H1 (cell line): ENCODE measurements at places on chromosomes 3 and 15. TPM values are rescaled to one million over a fixed set of nuclear protein-coding genes. Genes with fewer than 3 reads are reported as not detected.
A peak's percentile ranks its signal among the peaks of the same experiment; 100 is the strongest.

- no peaks in the 10 kb centered on the region for H3K27me3 ChIP-seq
- no peak overlapping the region for H3K4me3 ChIP-seq
- peaks cover 18% of the 10 kb centered on the region for H3K4me1 ChIP-seq
- no peak for DNase-seq
- no peaks in the 10 kb centered on the region for H3K36me3 ChIP-seq
- no peak overlapping the region for H3K27ac ChIP-seq
These were observed 25.8 kb upstream of the PSMD6 start for GRCh38 chr3:64049136-64049535.

GRCh38 chr3:126442856-126443242 is 32.8 kb downstream of the ZXDC start:
- H3K4me1 ChIP-seq, result no peaks in the 10 kb centered on the region; the same call in none of the 2 replicates
- no peaks in the 10 kb centered on the region for H3K27me3 ChIP-seq
- no peak overlapping the region for H3K27ac ChIP-seq

GRCh38 chr15:89107984-89108383 is 19.7 kb downstream of the ABHD2 start:
- DNase-seq, result no peak
- no peaks in the 10 kb centered on the region for H3K27me3 ChIP-seq
- no peak overlapping the region for H3K4me3 ChIP-seq
- H3K27ac ChIP-seq, result no peak overlapping the region

DNA sequence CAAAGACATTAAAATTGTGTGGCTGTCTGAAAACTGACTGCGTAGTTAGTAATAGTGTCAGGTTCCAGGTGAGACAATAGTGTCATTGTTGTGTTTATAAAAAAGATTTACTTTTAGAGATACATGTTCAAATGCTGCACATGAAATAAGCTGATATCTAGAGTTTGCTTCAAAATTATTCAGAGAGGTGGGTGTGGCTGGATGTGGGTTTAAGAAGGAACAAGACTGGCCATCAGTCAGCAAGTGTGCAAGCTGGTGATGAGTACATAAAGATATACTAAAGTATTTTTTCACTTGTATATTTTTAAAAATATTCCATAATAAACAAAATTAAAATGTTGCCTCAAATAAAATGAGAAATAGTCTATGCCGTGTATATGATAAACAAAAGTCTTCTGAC is 190.6 kb downstream of the ARRDC4 start:
- no peaks in the 10 kb centered on the region for H3K36me3 ChIP-seq
- H3K27ac ChIP-seq, result no peak overlapping the region
- no peaks in the 10 kb centered on the region for H3K4me1 ChIP-seq
- no peaks in the 10 kb centered on the region for H3K27me3 ChIP-seq

DNA sequence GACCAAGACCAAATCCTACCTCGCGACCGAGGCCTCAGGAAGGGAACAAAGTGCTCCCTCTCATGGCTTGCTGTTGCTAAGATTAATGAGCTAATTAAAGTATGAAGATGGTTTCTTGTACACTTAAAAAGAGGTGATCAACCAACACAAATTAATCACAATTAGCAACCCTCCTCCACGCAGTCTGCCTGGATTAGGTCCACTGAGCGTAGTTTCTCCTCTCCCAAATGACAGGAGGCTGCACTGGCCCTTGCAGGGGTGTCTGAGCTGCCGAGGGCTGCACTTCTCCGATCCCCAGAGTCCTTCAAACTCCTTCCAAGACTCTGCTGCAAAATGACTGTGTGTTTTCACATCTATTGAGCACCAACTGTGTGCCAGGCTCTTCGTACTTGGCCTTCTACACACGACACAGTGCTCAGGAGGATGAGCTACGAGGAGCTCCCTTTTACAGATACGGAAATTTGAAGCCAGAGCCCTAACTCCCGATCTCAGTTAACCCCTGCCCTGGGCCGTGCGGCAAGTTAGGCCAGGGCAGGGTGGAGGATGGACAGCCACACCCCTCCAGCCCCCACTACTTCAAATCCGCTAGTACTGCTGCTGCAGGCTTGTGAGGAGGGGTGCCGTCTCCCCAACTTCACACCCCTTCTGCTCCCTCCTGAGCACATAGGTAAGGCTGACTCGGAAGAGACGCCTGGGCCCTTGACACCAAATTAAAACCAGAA is 101.0 kb upstream of the LINGO1 start:
- H3K4me3 ChIP-seq, result no peak overlapping the region
- no peaks in the 10 kb centered on the region for H3K36me3 ChIP-seq
- no peaks in the 10 kb centered on the region for H3K27me3 ChIP-seq
- no peak overlapping the region for H3K27ac ChIP-seq

Gene TM4SF4
- total RNA-seq, result not detected in 2 replicates

DNA sequence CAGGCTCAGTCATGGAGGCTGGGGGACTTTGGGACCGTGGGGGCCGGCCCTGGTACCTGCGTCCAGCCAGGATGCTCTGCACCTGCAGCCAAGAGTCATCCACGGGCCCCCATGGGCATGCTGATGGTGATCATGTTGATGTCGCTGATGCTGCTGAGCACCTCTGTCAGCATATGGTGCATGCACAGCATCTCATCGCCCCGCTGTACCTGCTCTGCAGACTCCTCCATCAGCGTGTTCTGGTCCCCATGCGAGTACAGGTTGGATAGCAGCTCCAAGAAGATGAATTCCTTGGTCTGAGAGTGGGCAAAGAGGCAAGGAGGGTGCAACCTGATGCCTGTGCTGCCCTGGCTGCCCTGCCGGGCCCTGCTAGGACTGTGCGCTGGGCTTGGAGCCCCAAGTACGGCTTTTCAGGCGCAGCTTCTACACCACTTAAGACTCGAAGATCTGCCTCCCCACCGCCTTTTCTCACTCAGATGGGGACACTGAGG is 7.2 kb downstream of the RPS17 start:
- no peak overlapping the region for H3K27ac ChIP-seq
- peaks cover 42% of the 10 kb centered on the region for H3K36me3 ChIP-seq

Gene BUB1B
- 144 and 153 TPM in 2 replicates for total RNA-seq

Gene KIF7
- total RNA-seq, result 14.0 TPM in 2 replicates

Gene MCTP2
- 3.2 and 3.4 TPM in 2 replicates for total RNA-seq

DNA sequence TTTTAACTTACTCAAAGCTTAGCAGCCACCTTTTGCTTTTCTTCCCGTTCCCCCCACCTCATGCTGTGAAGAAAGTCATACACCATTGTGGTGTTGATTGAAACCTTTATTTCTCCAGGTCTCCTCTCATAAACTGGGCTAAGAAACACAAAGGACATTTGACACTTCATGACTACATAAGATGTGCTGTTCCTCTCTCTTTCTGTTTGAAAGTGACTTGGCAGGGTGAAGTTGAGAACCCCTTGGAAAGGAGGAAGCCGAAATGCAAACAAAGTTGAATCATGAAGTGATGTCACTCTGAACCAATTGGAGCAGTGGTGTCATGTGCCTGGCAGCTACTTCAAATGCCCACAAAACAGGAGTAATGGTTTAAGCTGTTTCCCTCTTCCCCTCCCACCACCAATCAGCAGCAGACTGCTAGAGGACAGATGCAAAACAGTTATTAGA is 174.7 kb downstream of the IGF1R start:
- H3K4me1 ChIP-seq, result peaks cover 30% of the 10 kb centered on the region
- peak overlapping the region; percentile 80 for H3K27ac ChIP-seq
- H3K36me3 ChIP-seq, result no peaks in the 10 kb centered on the region

- no peak overlapping the region for H3K27ac ChIP-seq
- H3K36me3 ChIP-seq, result no peaks in the 10 kb centered on the region
- no peak for DNase-seq
- no peak overlapping the region for H3K4me3 ChIP-seq
- H3K27me3 ChIP-seq, result no peaks in the 10 kb centered on the region
These were observed 113.5 kb upstream of the ALCAM start for GRCh38 chr3:105253225-105253624.

- H3K36me3 ChIP-seq, result no peaks in the 10 kb centered on the region
- no peak overlapping the region for H3K4me3 ChIP-seq
- H3K27me3 ChIP-seq, result no peaks in the 10 kb centered on the region
- no peaks in the 10 kb centered on the region for H3K4me1 ChIP-seq
These were observed 137.9 kb downstream of the NEO1 start for GRCh38 chr15:73190189-73190601.

DNA sequence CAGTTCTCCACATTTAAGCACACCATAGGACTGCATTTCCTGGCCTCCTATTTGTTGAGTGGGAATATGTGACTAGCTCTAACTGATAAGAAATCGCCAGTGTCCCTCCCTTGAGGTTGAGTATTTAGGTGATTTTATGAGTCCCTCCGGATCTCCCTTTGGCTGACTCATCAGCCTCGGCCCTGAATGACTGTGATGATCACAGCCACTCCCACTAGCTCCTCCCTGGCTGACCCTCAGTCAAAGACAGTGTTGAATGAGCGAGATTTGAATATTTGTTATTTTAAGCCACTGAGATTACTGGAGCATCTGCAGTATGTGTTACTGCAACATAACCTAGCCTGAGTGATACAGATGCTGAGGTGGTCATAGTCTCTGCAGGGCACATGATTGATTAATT is 515.3 kb downstream of the EPHB1 start:
- H3K36me3 ChIP-seq, result no peaks in the 10 kb centered on the region
- H3K4me3 ChIP-seq, result no peak overlapping the region
- no peaks in the 10 kb centered on the region for H3K27me3 ChIP-seq
- H3K4me1 ChIP-seq, result peaks cover 2% of the 10 kb centered on the region; the same call in 1 of the 2 replicates
- no peak overlapping the region for H3K27ac ChIP-seq

- H3K27ac ChIP-seq, result no peak overlapping the region
- no peak for DNase-seq
- no peaks in the 10 kb centered on the region for H3K27me3 ChIP-seq
- H3K36me3 ChIP-seq, result no peaks in the 10 kb centered on the region
- H3K4me1 ChIP-seq, result no peaks in the 10 kb centered on the region
- H3K4me3 ChIP-seq, result no peak overlapping the region
These were observed 167.3 kb upstream of the SGO1 start for GRCh38 chr3:20353286-20353685.

Gene CCR1
- not detected in 2 replicates for total RNA-seq

Gene SLCO3A1
- 15.1 and 15.3 TPM in 2 replicates for total RNA-seq

DNA sequence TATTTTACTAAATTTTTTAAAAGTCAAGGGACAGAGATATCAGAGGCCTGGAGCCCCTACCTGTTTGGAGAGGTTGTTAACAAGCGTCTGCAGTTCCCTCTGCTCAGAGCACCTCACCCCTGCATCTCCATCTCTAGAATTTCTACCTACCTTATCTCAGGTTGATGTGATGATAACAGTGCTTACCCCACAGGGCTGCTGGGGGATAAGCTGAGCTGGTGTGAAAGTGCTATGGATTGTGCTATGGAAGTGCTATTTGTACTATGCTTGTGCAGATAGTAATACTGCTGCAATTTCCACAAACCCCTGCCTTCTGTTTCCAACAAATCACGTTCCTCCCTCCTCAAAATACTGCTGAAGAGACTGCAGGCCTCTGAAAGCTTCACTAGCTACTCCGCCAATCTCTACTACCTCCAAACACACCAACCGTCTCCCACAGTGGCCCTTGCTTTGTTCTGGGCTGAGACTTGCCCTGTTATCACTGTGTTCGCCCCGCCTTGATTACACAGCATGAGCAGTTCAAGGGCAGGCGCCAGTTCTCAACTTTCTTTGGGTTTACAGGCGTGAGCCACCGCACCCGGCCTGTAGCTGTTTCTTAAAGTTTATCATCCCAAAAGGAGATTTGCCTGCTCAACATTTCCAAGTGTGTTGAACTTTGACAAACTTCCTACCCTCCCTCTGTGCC is 28.4 kb upstream of the PARL start:
- no peaks in the 10 kb centered on the region for H3K4me1 ChIP-seq
- H3K4me3 ChIP-seq, result no peak overlapping the region
- no peaks in the 10 kb centered on the region for H3K27me3 ChIP-seq
- H3K27ac ChIP-seq, result no peak overlapping the region

Gene CFAP100
- not detected in 2 replicates for total RNA-seq

Gene HRG
- total RNA-seq, result 0.15 TPM in 1 of 2 replicates, not detected in the other

DNA sequence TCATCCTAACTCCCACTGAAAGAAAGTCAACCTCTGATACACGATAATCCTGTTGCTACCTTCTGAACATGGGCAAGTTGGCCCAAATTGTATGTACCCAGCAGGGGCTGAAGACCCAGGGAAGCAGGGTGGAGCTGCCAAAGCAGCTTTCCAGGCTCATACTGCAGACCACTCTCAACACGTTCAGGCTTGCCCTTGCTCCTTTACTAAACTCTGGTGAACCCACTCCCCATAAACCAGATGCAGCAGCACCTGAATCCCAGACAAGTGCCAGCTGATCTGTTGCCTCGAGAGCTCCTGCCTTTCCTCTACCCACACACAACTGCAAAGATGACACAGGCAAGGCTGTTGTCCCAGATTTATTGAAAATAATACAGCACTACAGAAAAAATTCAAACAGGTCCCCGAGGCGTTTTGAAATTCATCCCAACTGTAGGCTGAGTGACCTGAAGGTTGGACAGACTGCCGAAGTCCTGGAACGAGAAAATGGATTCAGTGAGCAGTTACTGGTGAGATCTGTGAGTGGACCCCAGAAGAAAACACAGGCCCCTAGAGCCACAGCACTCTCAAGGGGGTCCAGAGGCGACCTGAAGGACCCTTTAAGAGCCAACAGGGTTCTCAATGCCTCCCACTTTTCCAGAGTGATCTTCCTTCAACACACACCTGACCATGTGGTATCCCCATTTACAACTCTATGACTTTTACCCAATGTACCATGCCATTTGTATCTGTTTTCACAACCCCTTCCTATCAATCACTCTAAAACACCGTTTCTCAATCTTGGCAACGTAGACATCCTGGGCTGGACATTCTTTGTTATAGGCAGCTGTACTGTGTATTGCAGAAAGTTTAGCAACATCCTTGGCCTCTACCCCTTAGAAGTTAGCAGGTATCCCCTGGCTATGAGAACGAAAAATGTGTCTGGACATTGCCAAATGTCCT is 3.6 kb downstream of the RPS17 start:
- H3K27me3 ChIP-seq, result no peaks in the 10 kb centered on the region
- no peak for DNase-seq
- peaks cover 38% of the 10 kb centered on the region for H3K36me3 ChIP-seq
- H3K4me1 ChIP-seq, result peaks cover 14% of the 10 kb centered on the region
- H3K27ac ChIP-seq, result peak overlapping the region; percentile 45; the same call in 1 of the 2 replicates

GRCh38 chr3:172140499-172141391 is 101.4 kb downstream of the FNDC3B start:
- H3K36me3 ChIP-seq, result no peaks in the 10 kb centered on the region
- no peak overlapping the region for H3K4me3 ChIP-seq
- DNase-seq, result no peak
- H3K27ac ChIP-seq, result peak overlapping the region; percentile 33; the same call in 1 of the 2 replicates

Gene EFHB
- 0.98 and 1.3 TPM in 2 replicates for total RNA-seq

Gene DPH6
- total RNA-seq, result 27.5 and 30.5 TPM in 2 replicates

- H3K4me1 ChIP-seq, result no peaks in the 10 kb centered on the region
- DNase-seq, result no peak
- H3K27ac ChIP-seq, result no peak overlapping the region
- H3K36me3 ChIP-seq, result no peaks in the 10 kb centered on the region
- no peaks in the 10 kb centered on the region for H3K27me3 ChIP-seq
- no peak overlapping the region for H3K4me3 ChIP-seq
These were observed 150.5 kb upstream of the ZNF385D start for GRCh38 chr3:21901484-21901883.

DNA sequence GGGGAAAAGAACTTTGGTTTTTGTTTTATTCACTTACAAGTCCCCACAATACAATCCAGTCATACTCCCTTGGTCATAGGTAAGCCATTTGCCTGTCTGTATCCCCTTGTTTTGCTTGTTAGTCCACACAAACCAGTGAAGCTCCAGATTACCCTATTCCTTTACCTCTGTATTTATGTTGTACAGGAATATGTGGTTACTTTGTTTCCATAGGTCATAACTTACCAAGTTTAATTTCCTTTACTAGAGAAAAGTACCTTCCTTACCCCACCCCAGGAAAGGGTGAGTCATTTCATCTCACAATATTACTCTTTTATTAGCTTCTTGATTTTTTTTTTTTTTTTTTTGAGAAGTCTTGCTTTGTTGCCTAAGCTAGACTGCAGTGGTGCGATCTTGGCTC is 113.4 kb upstream of the LRRFIP2 start:
- no peak for DNase-seq
- peaks cover 5% of the 10 kb centered on the region for H3K4me1 ChIP-seq
- H3K27ac ChIP-seq, result no peak overlapping the region
- H3K36me3 ChIP-seq, result peaks cover 4% of the 10 kb centered on the region; the same call in 1 of the 2 replicates
- no peaks in the 10 kb centered on the region for H3K27me3 ChIP-seq
- H3K4me3 ChIP-seq, result no peak overlapping the region
